ENCODE measurements at places on chromosomes 13 and 19.

DNA sequence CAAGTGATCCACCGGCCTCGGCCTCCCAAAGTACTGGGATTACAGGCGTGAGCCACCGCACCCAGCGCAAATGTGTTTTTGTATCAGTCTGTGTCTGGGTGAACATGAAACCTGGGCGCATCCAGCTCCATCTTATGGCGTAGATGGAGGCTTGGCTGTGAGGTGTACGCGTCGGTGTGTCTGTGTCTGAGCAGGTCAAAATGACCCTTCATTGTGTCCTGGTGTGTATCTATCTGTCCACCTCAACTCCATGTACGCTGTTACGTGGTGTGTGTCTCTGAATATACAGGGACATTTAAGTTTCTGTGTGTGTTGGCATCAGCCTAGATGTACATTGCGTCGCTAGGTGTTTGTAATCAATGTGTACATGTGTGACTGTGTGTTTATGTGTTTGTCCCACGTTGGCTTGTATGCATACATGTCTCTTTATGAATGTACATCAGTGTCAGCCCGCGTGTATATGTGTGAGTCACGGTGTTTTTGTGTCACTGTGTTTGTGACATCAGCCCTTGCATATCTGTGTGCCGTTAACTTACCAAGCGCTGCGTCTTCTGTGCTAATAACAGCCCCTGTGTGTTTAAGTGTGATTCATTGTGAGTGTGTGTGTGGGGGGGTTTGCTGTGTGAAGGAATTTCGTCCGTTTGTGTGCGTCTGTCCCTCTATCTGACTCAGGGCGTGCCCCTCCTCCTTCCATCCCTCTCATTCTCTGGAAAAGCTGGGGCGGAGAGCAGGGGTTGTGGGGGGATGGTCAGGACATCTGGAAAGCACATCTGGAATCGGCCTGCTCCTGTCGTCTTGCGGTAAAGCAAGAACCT is 6.4 kb downstream of the AXL start:
- DNase-seq = peak; percentile 32

GRCh38 chr13:83881140-83881684 is 1.1 kb downstream of the SLITRK1 start:
- no peak for DNase-seq

DNA sequence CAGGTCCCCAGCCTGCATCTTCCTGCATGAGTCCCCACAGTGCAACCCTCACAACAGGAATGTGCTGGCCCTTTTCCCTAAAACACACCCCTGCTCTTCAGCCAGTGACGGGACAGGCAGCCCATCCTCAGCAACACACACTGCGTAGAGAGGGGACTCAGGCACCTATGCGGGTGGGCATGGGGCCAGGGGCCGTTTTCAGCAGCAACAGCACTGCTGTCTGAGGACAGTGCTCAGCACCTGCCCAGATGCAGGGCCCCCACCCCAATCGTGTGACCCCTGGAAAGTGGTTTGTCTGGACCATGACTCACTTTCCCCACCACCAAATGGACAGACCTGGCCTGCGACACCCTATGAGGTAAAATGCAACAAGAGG is 28.0 kb upstream of the ISYNA1 start:
- no peak for DNase-seq

- DNase-seq = no peak
Observed at GRCh38 chr19:8902520-8902919, 70.3 kb downstream of the MBD3L1 start.

DNA sequence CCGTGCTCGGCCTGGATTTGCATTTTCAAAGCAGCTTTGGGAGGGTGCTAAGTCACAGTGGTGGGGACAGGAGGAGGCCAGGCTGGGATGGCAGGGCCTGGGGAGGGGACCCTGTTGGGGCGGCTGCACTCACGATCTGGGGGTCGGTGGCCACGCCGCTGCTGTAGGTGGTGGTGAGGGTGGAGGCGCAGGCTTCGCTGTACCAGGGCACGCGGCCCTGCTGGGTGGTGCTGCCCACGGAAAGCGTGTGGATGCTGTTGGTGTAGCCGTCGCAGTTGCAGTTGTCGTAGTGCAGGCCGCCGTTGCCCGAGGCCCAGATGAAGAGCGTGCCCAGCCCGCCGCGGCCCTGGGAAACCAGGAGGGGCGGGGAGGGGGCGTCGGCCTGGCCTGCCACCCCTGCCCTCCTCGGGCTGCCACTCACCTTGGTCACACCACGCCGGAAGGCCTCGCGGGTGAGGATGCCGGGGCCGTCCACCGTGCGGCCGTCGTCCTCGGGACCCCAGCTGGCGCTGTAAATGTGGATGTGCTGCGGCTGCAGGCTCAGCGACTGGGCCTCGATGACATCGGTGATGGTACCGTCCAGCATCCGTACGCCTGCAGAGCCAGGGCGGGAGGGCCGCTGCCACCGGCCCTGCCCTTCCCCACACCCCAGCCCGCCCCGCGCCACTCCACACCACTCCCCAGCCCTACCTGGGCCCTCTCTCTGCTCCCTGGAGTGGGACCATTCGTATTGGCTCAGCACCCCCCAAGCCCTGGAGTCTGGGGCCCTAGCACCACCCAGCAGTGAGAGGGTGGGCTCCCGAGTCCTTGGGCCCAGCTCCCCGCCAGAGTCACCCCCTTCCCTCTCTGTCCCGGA is 3.2 kb downstream of the PCSK4 start:
- no peak for DNase-seq

GRCh38 chr13:95452375-95452774 is 100.1 kb upstream of the CLDN10 start:
- DNase-seq = no peak

GRCh38 chr13:37129866-37130265 is 24.4 kb upstream of the CSNK1A1L start:
- DNase-seq = no peak

GRCh38 chr19:45349430-45349941 is 8.9 kb downstream of the KLC3 start:
- DNase-seq = no peak

GRCh38 chr19:18856385-18857126 is 24.8 kb downstream of the UPF1 start:
- DNase-seq = no peak

- DNase-seq = no peak
Observed at GRCh38 chr13:78830508-78830907, 171.6 kb upstream of the OBI1 start.

GRCh38 chr19:32287811-32288227 is 57.6 kb upstream of the ZNF507 start:
- DNase-seq = no peak

DNA sequence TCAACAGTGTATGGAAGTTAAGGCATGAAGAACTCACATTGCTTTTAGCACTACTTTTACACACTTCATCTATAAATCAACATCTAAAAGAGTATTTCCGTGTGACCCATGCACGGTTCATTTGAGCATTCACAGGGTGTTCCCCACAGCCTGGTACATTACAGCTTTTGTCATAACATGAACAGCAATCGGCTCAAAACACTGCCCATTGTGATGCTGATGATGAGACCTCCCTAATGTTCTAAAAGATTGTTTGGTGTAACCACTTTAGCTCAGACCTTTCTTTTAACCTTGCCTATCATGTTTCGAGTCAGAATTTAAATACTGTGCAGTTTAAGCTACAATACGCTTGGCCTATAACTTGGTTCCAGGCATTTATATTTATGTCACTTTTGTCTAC is 4.1 kb upstream of the KLF5 start:
- DNase-seq = no peak

- DNase-seq = no peak
Observed at GRCh38 chr13:40402931-40403431, 263.5 kb downstream of the FOXO1 start.

- DNase-seq = no peak
Observed at GRCh38 chr13:54636231-54636630, 1607.6 kb downstream of the OLFM4 start.

GRCh38 chr19:16207490-16208025 is 9.8 kb downstream of the AP1M1 start:
- no peak for DNase-seq

DNA sequence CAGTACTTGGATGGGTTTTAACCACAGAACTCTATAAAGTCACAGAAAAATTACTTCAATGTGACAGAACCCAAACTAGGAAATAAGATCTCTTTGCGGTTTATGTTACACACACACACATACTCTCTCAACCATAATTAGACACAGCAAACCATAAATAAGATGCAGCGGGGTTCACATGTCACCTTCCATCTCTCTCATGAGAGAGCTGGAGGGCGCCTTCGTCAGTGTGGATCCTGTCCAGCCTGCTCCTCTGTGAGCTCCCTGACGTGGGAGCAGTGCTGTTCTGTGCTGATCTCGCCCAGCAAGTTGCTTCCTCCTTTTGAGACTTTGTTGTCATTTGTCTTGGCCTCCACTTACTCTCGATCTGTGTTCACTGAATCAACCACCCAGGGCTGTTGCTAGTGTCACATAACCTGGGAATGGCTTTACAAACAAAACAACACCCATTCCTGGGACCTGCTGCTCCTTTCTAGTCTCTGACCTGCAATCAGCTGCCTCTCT is 204.9 kb upstream of the KL start:
- no peak for DNase-seq

DNA sequence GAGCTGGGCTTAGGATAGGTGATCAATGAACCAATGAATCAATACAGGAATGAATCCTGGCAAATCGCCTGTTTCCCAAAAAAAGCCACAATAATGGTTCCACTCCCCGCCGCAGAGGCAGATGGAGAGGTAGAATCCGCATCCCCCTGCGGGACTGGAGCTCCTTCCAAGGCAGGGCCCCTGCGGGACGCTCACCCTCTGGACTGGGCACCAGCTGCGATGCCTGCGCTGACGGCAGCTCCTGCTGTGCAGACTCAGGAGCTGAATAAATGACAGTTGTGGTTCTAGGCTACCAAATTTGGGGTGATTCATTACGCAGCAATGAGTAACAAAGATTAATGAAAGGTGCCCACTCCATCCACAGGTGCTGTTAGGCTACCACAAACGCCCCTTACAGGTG is 8.8 kb upstream of the CDC34 start:
- DNase-seq = no peak

GRCh38 chr13:30864433-30865122 is 41.5 kb upstream of the MEDAG start:
- no peak for DNase-seq

DNA sequence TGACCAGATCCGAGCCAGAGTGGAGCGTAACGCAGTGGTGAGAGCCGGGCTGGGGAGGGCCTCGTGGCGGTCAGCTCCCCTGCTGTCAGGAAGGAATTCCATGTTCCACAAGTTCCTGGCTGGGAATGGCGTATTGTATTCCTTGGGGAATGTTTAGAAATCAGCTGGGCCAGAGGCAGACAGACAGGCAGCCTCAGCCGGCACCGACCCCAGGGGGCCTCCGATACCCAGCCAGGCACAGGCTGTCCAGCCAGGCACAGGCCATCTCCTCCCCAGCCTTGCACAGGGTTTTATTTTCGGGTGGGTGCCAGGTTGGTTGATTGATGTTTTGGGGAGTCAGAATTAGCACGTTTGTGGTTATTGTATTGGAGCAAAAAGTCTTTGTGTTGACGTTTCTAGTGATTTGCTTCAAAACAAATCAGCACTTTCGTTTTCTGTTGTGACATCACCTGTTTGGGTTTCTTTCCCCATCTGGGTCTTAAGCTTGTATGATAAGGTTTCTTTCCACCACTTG is 126.6 kb upstream of the MCF2L start:
- DNase-seq = no peak

DNA sequence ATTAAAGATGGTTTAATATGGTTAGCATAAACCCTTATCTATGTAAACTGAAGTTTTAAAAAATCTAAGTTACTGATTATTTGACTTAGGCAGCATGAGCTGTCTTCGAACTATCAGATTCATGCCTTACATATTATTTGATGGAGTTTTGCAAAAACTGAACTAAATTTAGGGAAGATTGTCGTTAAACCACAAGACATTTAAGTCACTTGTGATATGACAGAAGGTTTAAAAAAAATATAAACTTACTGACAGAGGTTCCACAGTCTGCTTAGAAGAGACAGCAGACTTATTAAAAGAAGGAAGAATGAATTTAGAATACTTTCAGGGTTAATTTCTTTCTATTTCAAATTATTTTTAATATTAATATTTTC is 110.9 kb upstream of the FRY start:
- no peak for DNase-seq

DNA sequence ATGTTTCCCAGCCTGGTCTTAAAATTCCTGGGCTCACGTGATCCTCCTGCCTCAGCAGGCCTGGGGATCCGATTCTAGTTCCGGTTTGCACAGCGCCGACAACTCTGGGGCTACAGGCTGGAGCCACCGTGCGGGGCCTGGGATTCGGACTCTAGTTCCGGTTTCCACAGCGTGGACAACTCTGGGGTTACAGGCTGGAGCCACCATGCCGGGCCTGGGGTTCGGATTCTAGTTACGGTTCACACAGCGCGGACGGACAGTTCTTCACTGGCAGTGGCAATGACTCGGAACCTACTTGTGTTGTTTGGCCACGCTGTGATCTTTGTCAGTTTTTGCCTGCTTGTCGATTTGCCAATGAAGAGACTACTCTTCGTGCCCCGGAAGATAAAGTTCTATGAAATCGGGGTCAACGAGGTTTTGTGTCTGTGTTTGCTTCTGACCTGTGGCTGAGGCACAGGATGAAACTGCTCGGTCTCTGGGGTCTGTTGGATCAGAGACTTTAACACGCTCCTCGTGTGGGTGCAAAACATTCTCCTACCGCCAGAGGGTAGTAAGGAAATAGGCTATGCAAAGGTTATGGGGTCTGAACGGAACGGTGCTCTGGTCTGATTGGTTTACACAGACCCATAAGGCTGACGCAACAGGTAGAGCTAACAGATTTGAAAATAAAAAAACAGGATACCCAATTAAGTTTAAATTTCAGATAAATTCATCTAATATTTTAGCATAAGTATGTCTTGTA is 12.1 kb upstream of the ZSCAN1 start:
- DNase-seq = peak; percentile 15

DNA sequence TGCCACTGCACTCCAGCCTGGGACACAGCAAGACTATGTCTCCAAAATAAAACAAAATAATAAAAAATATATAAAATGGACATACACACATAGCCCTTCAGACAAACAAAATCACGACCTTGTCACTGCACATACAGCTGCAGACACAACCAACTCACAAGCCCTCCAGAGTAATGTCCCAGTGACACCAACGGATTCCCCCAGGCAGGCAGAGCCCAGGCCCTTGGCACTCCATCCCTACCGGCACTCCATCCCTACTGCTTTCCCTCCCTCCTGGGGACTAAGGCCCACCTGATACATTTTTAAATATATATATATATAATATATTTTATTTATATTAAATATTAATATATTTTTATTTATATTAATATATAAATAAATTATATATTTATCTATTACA is 18.5 kb downstream of the ZNF101 start:
- DNase-seq = no peak

DNA sequence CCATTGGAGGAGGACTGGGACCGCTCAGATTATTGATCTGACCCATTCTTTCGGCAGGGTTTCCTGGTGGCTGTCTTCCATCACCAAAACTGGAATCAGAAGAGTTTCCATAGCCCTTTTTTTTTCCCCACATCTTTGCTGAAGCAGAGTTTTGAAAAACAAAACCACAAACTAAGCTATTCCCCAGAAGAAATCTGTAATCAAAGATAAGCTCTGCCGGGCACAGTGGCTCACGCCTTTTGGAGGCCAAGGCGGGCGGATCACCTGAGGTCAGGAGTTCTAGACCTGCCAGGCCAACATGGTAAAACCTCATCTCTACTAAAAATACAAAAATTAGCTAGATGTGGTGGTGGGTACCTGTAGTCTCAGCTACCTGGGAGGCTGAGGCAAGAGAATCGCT is 4.2 kb upstream of the ICAM1 start:
- DNase-seq = no peak

GRCh38 chr13:55497486-55497885 is 1643.2 kb upstream of the PRR20A start:
- no peak for DNase-seq
